ENCODE measurements at places on chromosomes 2 and 18.

- no peaks in the 10 kb centered on the region for H3K36me3 ChIP-seq
- H3K27ac ChIP-seq: no peak overlapping the region
- no peaks in the 10 kb centered on the region for H3K4me1 ChIP-seq
- H3K4me3 ChIP-seq: no peak overlapping the region
- no peaks in the 10 kb centered on the region for H3K27me3 ChIP-seq
Measured at GRCh38 chr2:106187273-106187891, 6.7 kb downstream of the UXS1 start.

DNA sequence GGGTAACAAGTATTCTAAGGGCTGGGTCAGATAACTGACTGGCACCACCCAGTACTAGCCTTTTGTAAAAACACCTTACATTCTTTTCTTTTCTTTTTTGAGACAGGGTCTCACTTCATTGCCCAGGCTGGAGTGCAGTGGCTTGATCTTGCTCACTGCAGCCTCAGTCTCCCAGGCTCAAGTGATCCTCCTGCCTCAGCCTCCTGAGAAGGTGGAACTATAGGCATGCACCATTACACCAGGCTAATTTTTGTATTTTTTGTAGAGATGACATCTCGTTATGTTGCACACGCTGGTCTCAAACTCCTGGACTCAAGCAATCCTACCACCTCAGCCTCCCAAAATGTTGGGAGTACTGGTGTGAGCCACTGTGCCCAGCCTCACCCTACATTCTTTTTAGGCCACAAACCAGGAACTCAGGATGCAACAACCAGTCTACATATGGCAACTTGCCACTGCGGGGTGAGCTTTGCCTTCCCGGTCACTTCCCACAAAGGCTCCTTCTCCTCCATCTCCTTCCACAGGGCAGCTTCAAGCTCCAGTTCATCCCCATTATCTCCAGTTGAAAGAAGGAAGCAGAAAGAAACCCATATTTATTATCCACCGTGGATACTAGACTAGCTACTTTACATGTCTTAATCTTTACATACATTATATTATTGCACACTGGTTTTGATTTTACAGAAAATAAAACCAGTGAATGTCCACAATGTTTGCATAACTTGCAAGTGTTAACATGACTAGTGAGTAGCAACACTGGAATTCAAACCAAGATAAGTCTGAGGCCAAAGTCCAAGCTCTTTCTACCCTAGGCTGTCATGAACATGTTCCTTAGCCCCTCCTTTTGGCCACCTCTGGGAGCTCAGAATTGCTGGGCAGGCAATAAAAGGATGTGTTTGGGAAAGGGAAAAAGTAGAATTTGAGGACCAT, 23.7 kb upstream of the AP1S3 start:
- no peaks in the 10 kb centered on the region for H3K36me3 ChIP-seq
- H3K27me3 ChIP-seq: no peaks in the 10 kb centered on the region
- DNase-seq: peak; percentile 77
- H3K4me3 ChIP-seq: no peak overlapping the region
- H3K27ac ChIP-seq: peak overlapping the region; percentile 35

- H3K4me1 ChIP-seq: no peaks in the 10 kb centered on the region
- no peak overlapping the region for H3K4me3 ChIP-seq
- H3K27ac ChIP-seq: no peak overlapping the region
Measured at GRCh38 chr2:146228466-146229058, 1616.3 kb upstream of the ACVR2A start.

DNA sequence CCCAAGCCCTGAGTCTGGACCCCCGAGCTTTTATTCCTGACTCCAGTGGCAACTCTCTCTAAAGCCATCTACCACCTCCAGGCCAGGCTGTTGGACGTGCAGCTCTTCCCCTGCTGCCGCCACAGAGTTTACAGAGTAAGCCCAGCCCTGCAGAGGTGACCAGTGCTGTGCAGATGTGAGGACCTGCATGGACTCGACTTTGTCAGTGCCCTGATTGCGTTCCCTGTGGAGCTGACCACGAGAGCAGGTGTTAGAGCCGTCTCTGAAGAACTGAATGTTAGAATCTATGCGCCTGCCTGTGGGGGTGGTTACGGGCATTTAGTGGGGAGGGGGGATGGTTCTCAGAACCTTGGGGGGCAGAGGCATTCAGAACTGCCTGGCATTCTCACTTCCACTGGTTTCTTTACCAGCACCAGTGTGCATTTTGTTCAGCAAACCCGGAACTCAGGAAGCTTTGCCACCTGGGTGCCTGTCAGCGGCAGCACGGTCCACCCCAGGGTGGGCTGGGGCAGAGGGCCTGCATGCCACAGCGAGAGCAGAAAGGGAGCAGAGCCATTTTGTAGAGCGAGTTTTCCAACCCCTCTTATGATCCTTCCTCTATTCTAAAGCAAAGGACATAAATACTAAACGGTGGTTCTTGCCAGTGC, 137.9 kb downstream of the KLHL29 start:
- no peak overlapping the region for H3K27ac ChIP-seq
- no peaks in the 10 kb centered on the region for H3K36me3 ChIP-seq
- H3K4me1 ChIP-seq: peaks cover 7% of the 10 kb centered on the region
- H3K4me3 ChIP-seq: no peak overlapping the region

- no peak overlapping the region for H3K27ac ChIP-seq
- no peak overlapping the region for H3K4me3 ChIP-seq
- no peaks in the 10 kb centered on the region for H3K27me3 ChIP-seq
- H3K4me1 ChIP-seq: peaks cover 9% of the 10 kb centered on the region
Measured at GRCh38 chr18:57583297-57583835, 3.1 kb downstream of the FECH start.

DNA sequence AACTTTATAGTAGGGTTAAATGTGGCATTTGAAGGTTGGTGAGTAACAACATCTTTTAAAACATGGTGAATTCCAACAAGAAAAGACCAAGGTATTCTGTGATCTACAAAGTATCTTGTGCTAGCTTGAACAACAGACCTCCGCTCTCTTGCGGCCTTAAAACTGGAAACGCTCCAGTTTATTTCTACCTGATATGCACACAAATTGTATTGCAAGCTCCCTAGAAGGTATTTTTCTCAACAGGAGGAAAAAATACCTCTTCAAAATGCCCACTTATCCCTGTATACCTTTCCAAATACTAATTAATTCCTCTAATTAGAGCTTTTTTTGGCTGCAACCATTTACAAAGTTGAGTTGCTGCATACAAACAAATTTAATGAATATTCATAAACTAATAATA, 69.5 kb downstream of the KCNH7 start:
- H3K36me3 ChIP-seq: no peaks in the 10 kb centered on the region
- no peak overlapping the region for H3K27ac ChIP-seq
- H3K4me3 ChIP-seq: no peak overlapping the region

GRCh38 chr2:123816203-123816602, 208.9 kb upstream of the CNTNAP5 start:
- H3K4me3 ChIP-seq: no peak overlapping the region
- H3K36me3 ChIP-seq: no peaks in the 10 kb centered on the region
- H3K27me3 ChIP-seq: no peaks in the 10 kb centered on the region
- H3K27ac ChIP-seq: no peak overlapping the region
- H3K4me1 ChIP-seq: no peaks in the 10 kb centered on the region

Data from astrocyte (in vitro differentiated cells and primary cell).